Epithelial cell of prostate (primary cell): ENCODE measurements at places on chromosomes 5 and 9.

DNA sequence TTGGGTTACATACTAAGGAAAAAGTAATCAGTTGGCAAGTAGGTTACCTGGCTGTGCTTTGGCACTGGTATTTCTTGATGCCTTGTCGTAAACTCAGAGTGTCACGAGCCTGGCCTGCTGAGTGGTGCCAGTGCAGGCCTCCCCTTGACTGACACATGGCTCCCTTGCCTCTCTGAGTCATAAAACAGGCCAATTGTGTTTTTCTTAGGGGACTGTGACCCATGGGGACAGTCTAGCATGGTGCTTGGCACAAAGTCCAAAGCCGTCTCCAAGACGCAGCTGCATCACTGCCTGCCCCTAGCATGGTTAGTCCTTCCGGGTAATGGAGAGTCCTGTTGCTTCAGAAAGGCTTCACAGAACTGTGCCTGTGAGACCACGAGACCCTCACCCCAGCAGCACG, 132.5 kb downstream of the MVB12B start:
- no peak for DNase-seq

DNA sequence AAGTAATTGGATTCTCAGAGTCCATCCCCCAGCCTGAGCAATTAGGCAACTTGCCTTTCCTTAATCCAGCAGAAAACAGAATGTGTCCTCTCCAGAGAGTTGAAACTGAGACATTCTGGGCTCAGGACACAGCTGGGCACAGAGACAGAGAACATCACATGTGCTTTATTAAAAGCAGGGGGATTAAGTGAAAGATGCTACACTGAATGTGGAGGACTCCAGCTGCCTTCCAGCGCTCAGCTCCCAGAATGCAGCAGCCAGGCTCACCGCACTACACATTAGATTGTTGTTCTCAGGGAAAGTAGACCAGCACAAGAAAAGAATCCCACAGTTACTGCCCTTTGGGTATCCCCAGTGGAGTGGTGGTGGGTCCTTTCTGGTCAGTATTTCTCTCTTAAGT, 141.6 kb upstream of the IL12B start:
- DNase-seq, result no peak

DNA sequence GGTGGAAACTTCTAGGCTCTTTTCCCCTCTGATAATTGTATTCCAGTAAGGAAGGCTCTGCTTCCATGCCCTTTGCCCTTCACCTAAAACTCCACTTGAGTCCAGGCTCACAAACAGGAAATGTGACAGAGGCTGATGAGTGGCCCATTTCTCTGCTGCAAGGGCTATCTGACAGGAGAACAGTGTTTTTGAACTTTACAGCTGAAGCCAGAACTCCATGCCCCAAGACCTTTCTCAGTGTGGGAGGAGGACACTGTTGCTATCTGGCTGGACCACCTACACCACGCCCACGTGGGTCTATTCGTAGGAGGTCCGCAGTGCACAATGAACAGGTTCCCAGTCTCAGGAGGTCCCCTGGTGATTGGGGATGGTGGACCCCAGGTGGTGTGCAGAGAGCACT, 13.6 kb downstream of the GGTA1 start:
- no peak for DNase-seq

- DNase-seq, result no peak
Measured at GRCh38 chr5:139181322-139181730, 16.8 kb downstream of the SIL1 start.

DNA sequence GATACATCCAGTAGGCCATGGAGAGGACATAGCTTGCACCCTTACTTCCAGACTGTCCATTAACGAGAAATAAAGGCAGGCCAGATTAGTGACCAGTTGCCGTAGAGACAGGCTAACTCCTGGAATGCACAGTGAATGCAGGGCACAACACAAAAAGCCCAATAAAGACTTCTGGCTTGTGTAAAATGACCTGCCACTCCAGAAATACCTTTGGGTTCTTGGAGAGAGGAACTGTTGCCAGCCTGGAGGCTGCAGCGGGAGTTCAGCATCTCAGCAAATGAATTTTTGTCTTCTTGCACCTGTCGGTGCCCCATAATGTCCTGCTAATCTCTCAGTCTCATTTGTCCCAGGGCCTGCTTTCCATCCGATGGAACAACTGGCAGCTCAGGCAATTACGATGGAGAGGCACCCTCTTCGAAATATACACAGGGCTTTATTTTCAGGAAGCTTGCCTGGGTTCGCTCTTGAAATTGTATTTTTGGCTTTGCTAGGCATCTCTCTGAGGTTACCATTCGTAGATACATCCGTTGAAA, 538.8 kb upstream of the ZNF462 start:
- no peak for DNase-seq

GRCh38 chr9:137486141-137486490, 27.0 kb upstream of the NSMF start:
- DNase-seq, result no peak
